Left lung (tissue), 14 donors: ENCODE measurements at places on chromosomes 6 and 20. TPM values are rescaled to one million over a fixed set of nuclear protein-coding genes. Genes with fewer than 3 reads are reported as not detected.

Gene GRM4
- polyA plus RNA-seq = 0.38 TPM

Gene LY6G6D
- polyA plus RNA-seq = not detected

Gene REM1
- polyA plus RNA-seq = 7.7 TPM

Gene CCN2
- 11.6 TPM for polyA plus RNA-seq

Gene BAK1
- 18.9 TPM for polyA plus RNA-seq

Gene SLC35D3
- polyA plus RNA-seq = 1.6 TPM

Gene ENPP1
- polyA plus RNA-seq = 2.3 TPM

Gene TUBB1
- polyA plus RNA-seq = 4.5 TPM

Gene MAS1
- 0.06 TPM for polyA plus RNA-seq

Gene TMEM74B
- polyA plus RNA-seq = 14.4 TPM

Gene JAG1
- 49.7 TPM for polyA plus RNA-seq

Gene KCNQ5
- polyA plus RNA-seq = 2.5 TPM

Gene RIMS1
- polyA plus RNA-seq = 0.50 TPM

Gene STX11
- 2.3 TPM for polyA plus RNA-seq

Gene RBBP8NL
- polyA plus RNA-seq = 3.8 TPM

Gene RAMACL
- 0.27 TPM for polyA plus RNA-seq

Gene GPR6
- polyA plus RNA-seq = not detected

Gene FOXS1
- 6.9 TPM for polyA plus RNA-seq

- peak; percentile 69 for DNase-seq
These were observed 16.9 kb downstream of the LAMA5 start for GRCh38 chr20:62350098-62350628.

DNA sequence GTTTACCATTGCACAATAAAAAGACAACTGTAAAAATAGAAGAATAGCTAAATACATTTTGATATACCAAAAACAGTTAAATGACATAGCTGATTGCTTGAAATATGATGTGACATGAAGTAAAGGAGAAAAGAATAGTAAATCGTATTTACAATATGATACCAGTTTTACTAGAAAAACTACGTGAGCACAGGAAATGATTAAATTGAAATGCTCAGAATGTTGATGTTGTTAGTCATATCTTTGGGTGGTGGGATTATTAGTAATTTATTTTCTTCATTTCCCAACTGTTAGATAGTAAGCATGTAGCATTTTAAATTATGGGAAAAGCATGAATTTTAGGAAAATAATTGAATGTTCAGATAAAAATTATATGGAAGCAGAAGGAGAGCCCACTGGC lies 268.3 kb upstream of the TAB2 start:
- DNase-seq = no peak

DNA sequence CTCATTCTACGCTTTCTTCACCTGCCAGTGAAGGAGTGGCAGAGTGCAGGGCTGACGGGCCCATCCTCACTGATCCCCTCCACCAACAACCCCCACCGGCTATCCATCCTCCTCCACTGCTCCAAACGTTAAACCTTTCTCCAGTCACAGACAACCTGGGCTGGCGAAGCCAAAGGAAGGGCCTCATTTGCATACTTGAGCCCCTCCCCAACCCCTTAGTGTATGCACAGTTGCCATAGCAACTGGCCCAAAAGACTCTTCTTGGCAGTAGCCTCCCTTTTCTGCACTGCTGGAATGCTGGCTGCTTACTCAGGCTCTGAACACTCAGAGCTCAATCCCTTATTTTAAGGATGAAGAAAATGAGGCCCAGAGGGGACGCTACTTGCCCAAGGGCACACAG lies 130.3 kb downstream of the GRM4 start:
- peak; percentile 62 for DNase-seq

DNA sequence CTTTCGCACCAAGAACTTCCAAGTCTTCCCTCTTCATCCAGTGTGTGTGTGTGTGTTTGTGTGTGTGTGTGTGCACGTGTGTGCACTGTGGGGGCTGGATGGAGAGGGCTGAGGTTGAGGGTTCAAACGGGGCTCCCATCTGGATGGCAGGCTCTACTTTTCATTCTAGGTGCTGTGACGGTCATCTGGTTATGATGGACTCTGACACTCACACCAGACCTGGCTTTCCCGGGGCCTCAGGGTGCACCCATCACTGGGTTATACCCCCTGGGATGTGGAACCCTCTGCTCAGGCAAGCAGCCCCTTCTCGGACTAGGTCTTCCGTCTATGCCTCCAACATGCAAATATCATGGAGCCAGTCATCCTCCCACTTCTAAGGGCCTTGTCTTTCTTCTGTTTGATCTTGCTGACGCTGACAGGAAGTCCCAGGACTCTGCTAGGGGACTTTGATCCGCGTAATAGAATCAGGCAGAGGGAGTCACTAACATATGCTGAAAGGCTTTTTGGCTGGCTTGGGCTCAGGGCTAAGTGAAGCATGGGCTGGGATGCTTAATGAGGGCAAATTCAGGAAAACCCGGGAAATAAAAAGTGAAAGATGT lies 313.6 kb downstream of the CDC5L start:
- DNase-seq = no peak

- no peak for DNase-seq
These were observed 125.4 kb downstream of the MAN1A1 start for GRCh38 chr6:119224095-119224701.

- no peak for DNase-seq
These were observed 2.9 kb downstream of the NRN1 start for GRCh38 chr6:6003621-6004366.

GRCh38 chr20:58471193-58472164 lies 43.7 kb downstream of the APCDD1L start:
- DNase-seq = no peak

GRCh38 chr6:89939144-89939543 lies 44.9 kb downstream of the GJA10 start:
- DNase-seq = no peak

GRCh38 chr20:41030531-41031242 lies 2.1 kb downstream of the TOP1 start:
- DNase-seq = peak; percentile 51

DNA sequence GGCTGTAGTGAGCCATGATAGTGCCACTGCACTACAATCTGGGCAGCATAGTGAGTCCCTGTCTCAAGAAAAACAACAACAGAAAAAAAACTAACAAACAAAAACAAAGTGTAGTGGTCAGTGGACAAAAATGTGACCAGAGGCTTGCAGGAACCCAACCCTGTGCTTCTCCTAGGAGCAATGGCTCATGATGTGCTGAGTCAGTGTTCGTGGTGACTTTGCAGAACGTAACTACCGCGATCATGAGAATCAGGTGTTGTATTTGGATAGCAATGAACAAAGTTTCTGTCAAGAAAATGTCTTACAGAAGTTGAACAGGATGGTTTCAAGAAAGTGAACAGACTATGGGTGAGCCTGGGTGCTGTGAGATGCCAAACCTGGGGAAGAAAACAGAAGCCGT lies 18.5 kb upstream of the FOXC1 start:
- no peak for DNase-seq

DNA sequence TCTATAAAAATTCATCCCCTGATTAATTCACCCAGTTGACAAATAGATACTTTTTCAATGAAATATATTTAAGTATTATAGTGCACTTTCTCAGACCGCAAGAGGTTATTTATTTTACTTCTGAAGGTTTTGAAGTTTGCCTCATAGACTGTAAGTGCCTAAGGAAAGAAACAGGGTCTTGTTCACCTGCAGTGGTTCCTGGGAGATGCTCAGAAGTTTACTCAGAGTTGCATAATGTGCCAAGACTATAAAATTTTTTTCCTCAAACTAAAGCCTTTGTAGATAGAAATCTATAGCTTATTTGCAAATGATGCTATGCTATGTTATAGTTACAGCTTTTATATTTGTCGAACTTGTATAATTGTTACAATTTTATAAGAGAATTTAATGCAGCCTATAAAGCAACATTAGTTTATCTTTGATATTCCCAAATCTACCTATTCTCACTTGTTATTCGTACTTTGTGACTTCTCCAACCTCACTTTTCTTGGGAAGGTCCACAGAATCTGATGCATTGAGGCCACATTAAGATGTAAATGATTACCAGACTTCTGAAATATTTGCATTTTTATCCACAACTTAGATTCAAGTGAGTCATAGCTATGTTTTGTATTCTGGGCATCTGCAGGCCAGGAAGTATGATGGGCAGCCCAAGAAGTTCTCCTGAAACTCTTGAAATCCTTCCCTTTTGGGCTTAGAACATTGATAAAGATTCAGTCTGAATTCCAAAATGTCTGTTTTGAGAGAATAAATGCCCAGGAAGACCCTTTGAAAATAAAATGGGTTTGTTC lies 35.7 kb downstream of the KCNQ5 start:
- no peak for DNase-seq

GRCh38 chr20:59629141-59630045 lies 25.1 kb downstream of the PHACTR3 start:
- DNase-seq = no peak

- DNase-seq = no peak
These were observed 142.5 kb upstream of the SPACA1 start for GRCh38 chr6:87905101-87905641.

GRCh38 chr6:12679341-12679740 lies 37.2 kb upstream of the PHACTR1 start:
- no peak for DNase-seq

DNA sequence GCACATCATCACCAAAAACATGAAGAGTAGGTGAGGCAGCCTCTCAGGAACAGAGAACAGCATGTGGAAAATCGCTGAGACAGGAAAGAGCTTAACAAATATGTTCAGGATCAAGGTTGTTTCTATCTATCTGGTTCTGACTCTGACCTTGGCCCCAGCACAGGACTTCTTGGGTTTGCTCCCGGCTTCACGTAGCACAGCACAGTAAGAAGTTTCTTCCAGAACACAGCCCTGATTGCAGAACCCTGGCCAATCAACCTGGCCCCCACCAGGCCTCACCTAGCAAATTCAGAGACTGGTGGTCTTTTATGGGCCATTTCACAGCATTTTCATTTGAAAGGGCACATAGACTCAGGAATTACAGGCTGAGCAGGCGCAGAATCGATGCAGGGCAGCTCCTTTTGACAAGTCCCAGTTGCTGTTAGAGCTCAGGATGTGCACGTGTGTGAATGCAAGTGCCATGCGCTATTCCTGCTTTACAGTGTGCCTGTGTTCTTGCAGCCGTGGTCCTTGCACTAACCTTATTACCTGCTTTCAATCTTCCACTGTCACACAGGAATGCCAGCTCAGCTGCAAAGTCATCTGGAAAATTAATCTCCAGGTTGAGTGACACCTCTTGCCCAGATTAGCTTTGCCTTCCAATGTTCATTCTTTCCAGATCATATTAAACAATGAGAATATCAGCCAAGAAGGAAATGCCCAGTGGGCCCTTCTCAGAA lies 100.5 kb upstream of the SLC2A12 start:
- no peak for DNase-seq

- DNase-seq = no peak
These were observed 32.0 kb upstream of the PCMTD2 start for GRCh38 chr20:64223526-64224067.

- DNase-seq = no peak
These were observed 26.8 kb downstream of the CSNK2A1 start for GRCh38 chr20:516799-517198.

- DNase-seq = no peak
These were observed 417.1 kb downstream of the CDC5L start for GRCh38 chr6:44804546-44805159.

DNA sequence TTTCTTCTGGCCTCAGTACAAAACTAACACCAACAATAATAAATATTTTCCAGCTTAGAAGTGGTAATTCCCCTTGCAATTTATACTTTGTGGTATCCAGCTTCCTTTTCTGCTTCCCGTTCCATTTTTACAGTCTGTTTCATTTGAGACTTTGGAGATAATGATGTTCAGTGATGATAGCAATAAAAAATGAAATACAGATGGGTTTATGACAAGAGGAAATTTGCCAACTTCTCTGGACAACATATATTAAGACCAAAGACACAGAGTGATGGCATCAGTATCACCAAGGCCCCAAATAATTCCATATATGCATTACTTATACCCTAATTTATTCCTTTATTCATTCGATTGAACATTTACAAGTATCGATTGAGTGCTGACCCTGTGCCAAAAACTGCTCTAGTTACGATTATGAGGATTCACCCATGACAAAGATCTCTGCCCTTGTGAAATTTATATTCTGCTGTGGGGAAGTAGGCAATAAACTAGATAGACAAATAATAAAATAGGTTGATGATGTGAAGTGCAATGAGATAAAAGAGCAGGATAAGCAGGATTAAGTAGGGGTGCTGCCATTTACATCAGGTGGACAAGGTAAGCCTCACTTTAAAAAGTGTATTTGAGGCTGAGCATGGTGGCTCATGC lies 18.1 kb upstream of the TASP1 start:
- DNase-seq = no peak

GRCh38 chr6:39867592-39867991 lies 66.7 kb downstream of the MOCS1 start:
- DNase-seq = no peak

- DNase-seq = no peak
These were observed 121.2 kb downstream of the GFRAL start for GRCh38 chr6:55448451-55448850.

GRCh38 chr20:12391099-12391498 lies 473.4 kb downstream of the BTBD3 start:
- DNase-seq = no peak

GRCh38 chr6:113385020-113385431 lies 472.1 kb upstream of the MARCKS start:
- no peak for DNase-seq

DNA sequence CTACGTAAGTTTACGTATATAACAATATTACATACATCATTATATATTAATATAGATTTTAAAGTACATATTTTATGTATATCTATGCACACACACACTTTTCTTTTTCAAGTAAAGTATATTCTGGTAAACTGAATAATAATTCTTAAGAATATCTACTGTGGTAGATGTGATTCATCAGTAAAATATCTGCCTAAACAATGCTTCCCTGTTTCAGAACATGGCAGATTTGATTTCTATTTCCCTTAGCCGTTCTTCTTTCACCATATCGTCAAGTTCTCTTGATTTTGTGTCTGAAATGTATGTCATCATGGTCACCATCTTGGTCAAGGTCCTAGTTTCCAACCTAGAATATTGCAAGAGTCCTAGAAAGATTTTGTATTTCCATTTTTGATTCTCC lies 195.6 kb downstream of the HDGFL1 start:
- no peak for DNase-seq

DNA sequence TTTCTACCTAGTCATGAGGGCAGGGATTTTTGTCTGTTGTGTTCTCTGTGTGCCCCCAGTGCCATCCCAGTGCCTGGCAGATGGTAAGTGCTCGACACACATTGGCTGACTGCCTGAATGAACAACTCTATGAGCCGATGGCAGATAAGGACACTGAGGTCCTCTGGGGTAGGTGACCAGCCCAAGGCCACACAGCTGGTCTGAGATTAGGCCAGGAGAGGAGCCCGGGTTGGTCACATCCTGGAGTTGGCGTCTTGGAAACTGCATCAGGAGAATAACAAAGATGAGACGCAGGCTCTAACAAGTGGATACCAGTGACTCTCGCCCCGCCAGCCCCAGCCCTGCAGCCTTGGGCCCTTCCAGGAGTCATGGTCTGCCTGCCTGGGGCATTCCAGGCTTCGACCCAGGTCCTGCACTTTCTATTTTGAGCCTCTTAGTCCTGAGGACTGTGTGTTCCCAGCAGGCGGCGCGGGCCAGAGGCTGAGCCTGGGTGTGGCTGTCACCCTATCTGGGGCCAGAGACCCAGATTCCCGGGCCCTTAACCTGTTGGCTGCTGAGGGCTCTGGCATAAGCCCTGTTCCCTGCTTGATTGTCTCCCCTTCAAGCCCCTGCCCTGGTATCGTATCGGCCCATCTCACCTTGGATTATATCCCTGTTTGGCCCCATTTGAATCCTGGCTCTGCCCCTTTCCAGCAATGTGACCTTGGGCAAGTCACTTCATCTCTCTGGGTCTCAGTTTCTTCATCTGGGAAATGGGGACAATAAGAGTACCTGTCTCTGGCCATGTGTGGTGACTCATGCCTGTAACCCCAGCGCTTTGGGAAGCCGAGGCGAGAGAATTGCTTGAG lies 88.3 kb downstream of the CEBPB start:
- no peak for DNase-seq

GRCh38 chr6:64238071-64238470 lies 602.5 kb downstream of the PHF3 start:
- DNase-seq = no peak
